Epithelial cell of umbilical artery (primary cell): ENCODE measurements at places on chromosomes 4 and X. TPM values are rescaled to one million over a fixed set of nuclear protein-coding genes. Genes with fewer than 3 reads are reported as not detected.

SLC34A2 gene
- total RNA-seq, result not detected in 2 replicates

BMP15 gene
- not detected in 2 replicates for total RNA-seq

EDA gene
- 0.46 and 0.97 TPM in 2 replicates for total RNA-seq

TRAM1L1 gene
- total RNA-seq, result 2.3 and 2.4 TPM in 2 replicates

SSX4B gene
- not detected in 2 replicates for total RNA-seq

GLRA2 gene
- total RNA-seq, result not detected in 2 replicates

ZAR1 gene
- total RNA-seq, result not detected in 2 replicates

MAGED4 gene
- 2.0 and 18.2 TPM in 2 replicates for total RNA-seq

CTAG1A gene
- not detected in 2 replicates for total RNA-seq

MFSD8 gene
- total RNA-seq, result 17.2 and 29.2 TPM in 2 replicates

RIBC1 gene
- 0.30 and 0.32 TPM in 2 replicates for total RNA-seq

CABS1 gene
- total RNA-seq, result not detected in 2 replicates

GAGE2A gene
- total RNA-seq, result not detected in 2 replicates

FAM133A gene
- total RNA-seq, result not detected in 2 replicates

PRDM8 gene
- total RNA-seq, result 1.1 and 2.3 TPM in 2 replicates
